Stimulated activated CD8-positive, alpha-beta memory T cell treated with anti-CD3 and anti-CD28 coated beads, Interleukin-4, amount 100 ng/mL, for 1 hour (primary cell): ENCODE measurements at places on chromosomes 12 and 14.

DNA sequence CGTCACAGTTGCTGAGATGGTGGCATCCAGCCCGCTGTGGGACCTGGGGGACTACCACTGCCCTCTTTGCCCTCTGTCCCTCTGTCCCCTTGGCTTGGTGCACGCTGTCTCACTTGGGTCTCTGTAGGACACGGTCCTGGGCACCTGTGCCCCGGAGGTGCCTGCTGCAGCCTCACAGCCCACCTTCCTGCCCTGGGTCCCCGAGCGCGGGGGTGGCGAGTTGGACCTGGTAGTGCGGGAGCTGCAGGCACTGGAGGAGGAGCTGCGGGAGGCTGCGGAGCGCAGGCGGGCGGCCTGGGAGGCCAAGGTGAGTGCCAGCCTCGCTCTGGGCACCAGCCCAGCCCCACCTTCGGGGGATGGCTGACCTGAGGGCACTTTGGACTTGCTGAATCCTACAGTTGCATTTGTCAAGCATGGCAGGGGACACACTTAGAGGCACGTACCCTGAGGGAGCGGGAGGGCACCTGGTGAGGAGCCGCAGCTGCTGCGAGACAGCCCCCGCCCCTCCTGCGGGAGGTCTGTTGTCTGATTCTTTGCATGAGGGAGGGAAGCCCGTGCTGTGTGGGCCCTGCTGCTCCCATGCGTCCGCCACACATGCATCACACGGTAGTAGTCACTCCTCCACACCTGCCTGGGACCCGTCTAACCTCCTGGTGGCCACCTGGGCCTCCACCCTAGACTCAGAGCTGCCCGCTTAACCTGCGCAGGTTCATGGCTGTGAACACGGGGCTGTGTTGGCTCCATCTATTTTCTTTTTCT lies 6.8 kb downstream of the TEDC1 start:
- no peak for DNase-seq

GRCh38 chr12:78187741-78188140 lies 357.0 kb downstream of the NAV3 start:
- no peak for DNase-seq

DNA sequence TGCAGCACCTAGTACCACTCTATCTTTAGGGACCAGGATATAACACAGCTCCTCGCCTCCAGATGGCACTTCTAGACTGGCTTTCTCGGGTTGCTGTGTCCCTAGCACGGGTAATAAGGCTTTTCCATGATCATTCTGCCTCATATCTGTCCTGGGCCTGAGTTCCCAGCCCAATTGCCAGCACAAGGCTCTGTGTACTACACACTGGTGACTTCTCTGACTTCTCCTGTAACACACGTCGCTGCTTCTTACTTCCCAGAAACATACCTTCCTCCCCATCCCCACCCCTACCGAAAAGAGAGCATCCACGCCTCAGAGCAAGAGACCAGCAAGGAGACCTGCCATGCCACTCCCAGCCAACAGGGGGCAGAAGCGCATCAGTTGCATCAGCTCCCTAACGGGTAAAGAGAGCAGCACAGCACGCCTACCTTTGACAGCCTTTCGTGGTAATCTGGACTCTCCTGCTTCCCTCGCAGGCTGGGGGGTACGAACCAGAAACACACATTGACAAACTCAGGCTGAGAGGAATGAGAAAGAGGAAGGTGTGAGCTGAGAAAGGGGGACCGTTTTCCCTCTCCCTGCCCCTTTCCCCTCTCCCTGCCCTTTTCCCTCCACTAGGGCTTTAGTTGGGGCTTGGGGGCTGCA lies 21.2 kb upstream of the ZNF740 start:
- peak; percentile 81 for DNase-seq

- DNase-seq, result no peak
Observed at GRCh38 chr14:105094193-105094907, 29.1 kb upstream of the GPR132 start.

- DNase-seq, result no peak
Observed at GRCh38 chr12:1776170-1776921, 44.0 kb upstream of the LRTM2 start.

DNA sequence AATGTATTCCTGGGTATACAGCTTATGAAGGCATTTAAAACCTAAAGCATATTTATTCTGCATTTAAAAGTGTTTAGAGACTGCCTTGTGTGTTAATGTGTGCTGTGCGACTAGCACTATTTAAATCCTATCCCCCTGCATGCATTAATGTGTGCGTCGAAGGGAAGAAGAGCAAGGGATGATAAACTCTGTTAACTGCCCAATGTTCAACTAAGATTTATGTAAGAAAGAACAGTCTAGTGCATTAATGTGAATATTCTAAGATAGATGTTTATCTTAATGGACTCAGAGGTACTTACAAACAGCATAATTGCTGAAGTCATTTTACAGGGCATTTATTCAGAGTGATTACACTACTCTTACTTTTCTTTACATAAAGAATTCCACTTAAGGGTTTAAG lies 424.8 kb downstream of the DIO2 start:
- no peak for DNase-seq

DNA sequence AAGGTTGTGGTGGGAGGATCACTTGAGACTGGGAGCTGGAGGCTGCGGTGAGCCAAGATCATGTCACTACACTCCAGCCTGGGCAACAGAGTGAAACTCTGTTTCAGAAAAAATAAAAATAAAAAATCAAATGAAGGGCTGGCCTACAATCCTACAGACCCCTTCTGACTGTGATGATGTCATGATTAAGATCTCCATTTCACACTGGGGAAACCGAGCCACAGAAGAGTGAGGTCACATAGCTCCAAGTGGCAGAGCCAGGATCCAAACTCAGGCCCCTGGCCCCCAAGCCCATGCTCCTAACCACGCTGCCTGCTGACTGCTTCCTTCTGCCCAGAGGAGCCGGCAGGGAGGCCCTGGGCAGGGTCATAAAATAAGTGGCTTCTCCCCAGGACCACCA lies 258.0 kb upstream of the FKBP4 start:
- DNase-seq, result no peak

DNA sequence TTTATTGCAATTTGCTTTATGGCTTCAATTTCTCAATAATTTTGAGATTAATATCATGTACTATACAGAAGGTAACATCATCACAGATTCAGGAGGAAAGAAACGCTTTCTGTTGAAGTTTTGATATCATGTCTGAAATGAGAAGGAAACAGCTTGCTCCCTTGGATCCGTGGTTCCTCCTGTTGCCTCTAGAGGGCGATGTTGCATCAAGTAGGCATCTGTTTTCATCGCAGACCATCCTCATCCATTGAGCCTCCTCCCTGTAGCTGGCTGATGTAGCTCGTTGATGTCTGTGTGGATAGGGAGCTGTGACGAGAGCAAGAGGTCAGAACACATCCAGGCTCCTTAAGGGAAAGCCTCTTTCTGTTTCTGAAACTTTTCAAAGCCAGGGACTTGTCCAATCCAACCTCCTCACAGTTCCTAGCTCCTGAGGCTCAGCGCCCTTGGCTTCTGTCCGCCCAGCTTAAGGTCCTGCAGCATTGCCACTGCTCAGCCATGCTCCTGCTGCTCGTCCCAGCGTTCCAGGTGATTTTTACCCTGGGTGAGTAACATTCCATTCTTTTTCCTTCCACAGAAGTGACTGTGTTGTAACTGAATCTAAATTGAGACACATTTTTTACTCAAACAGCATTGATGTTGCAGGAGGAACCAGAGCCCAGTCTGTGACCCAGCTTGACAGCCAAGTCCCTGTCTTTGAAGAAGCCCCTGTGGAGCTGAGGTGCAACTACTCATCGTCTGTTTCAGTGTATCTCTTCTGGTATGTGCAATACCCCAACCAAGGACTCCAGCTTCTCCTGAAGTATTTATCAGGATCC lies 304.8 kb upstream of the OR4E1 start:
- peak; percentile 23 for DNase-seq

DNA sequence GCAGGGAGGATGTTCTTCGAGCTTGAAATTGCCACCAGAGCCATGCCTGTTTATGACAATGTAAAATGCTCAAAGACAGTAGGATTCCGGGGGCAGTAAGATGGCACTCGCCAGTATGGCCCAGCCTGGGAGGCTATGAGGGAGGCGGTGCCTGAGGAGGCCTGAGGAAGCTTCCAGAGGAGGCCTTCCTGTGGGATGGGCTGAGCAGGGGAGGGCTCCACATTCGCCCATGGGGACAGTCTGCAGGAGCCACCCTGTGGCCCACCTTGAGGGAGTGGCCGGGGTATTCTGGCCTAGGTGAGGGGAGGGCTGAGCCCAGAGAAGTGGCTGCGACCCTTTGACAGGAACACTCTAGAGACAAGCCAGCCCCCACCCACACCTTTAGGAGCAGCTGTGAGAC lies 50.7 kb downstream of the IQSEC3 start:
- DNase-seq, result no peak

DNA sequence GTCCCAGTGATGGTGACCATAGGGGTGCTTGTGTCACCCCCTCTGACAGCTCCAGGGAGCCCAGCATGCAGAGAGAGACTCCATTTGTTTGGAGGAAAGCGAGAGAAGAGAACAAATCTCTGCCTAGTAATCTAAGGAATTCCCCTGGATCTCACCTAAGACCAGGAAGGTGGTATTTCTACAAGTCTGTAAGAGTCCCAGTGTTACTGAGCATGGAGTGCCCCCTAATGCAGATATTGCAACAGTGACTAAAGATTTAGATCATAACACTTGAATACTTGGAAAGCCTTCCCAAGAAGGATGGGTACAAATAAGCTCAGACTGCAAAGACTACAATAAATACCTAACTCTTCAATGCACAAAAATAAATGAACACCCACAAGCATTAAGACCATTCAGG lies 360.4 kb upstream of the GARIN6 start:
- DNase-seq, result no peak

GRCh38 chr14:73896521-73896920 lies 9.9 kb downstream of the ZNF410 start:
- no peak for DNase-seq

- DNase-seq, result no peak
Observed at GRCh38 chr12:50402264-50403000, 1.7 kb downstream of the LARP4 start.

DNA sequence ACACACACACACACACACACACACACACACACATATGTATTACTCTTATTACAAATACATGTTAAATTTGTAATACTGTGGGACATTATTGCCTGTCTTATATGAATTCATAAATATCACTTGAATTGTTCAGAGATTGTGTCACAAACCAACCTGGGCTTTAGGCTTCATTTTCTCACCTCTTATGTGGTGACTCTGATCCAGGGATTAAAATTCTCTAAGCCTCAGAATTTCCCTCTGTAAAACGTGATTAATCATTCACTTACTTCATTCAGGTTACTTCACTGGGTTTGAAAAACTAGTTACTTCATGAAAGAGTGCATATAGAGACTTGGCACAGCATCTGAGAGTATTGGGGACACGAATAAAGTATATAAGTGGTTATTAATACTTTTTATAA lies 240.3 kb upstream of the PDZRN4 start:
- DNase-seq, result no peak

DNA sequence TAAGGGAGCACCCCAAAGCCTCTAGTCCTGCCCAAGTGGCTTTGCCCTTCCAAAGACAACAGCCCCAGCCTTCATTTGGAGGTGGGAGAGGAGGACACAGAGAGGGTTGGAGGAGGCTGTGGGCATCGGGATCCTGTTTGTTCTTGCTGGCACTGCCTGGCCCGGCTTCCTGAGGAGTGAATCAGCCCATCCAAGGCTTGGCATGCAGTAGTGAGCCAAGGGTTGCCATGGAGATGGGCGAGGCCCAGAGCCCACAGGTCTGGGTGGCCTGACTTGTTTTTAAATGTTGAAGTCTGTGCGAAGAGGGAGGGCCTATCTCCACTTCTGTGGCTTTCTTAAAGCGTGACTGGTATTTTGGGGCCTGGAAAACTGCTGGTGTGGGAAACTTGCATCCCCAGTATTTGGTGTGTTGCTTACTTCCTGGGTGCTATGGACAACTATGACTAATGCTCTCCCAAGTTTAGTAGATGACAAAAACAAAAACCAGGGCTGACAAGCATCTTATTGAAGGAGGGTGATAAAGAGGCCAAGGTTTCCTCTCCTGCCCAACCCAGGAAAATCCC lies 15.8 kb downstream of the CD9 start:
- DNase-seq, result no peak

DNA sequence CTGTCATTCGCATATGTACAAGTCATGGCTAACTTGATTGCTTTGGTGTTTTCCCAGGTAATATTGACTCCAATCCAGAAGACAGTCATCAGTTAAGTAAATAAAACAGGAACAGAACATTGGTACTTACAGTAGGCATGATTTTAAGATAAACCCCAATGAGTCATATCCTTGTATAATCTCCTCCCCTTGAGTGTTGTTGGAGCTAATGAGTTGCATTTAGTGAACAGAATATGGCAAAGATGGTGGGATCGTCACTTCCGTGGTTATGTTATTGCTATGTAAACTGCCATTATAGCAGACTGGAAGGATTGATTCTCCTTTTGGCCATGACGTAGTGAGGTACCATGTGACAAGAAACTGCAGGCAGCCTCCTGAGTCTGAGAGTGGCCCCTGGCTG lies 102.2 kb downstream of the TMX1 start:
- no peak for DNase-seq

DNA sequence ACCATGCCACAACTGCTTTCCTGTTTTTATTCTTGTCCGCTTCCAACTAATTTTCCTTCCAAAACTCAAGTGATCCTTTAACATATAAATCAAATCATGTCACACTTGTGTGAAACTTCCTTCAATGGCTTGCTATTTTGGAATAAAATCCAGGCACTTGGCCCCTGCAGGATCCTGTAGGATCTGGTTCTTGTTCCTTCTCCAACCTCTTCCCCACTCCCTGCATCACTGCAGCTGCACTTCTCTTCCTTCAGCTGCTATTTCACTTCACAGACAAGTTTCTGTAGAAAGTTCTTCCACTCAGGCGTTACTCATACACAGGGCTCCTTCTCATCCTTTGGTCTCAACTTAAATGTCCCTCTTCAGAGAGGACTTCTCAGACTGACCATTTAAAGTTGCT lies 239.7 kb upstream of the BTG1 start:
- DNase-seq, result no peak

- DNase-seq, result no peak
Observed at GRCh38 chr14:35865611-35866324, 39.6 kb downstream of the BRMS1L start.
